ENCODE measurements at places on chromosomes 1 and 21.
A peak's percentile ranks its signal among the peaks of the same experiment; 100 is the strongest.

DNA sequence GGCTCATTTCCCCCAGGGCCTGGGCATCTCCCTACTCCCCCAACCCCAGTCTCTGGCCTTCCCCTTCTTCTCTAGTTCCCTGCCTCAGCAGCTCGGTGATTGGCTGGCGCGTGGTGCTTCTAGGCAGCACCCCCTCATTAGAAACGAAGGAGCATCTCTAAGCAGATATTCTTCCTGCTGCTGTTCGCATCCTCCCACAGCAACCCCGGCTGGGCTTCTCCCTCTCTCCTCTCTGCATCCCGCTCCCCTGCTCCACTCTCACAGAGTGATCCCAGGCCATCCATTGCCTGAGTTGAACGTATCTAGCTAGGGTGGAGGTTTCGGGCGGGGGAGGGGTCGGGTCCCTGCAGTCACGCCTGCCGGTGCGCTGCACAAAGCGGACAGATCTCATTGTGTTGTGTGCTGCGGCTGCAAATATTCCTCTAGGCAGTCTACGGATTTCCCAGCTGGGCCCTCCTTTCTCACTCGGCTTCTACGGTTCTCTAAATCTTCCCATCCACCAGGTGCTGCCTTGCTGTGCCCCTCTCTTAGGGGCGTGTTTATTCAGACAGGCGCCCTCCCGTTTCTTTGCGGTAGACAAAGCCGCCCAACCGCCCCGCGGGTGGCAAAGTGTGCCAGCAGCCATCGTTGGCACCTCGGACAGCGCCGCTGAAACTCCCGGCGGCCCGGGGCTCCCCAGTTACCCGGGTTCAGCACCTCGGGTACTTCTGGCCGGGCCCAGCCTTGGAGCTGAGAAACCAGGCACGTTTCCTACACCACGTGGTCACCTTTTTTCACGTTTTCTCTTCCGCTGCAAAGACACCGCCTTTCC, 2.2 kb downstream of the CACNA1E start:
- peak; percentile 7 for DNase-seq

DNA sequence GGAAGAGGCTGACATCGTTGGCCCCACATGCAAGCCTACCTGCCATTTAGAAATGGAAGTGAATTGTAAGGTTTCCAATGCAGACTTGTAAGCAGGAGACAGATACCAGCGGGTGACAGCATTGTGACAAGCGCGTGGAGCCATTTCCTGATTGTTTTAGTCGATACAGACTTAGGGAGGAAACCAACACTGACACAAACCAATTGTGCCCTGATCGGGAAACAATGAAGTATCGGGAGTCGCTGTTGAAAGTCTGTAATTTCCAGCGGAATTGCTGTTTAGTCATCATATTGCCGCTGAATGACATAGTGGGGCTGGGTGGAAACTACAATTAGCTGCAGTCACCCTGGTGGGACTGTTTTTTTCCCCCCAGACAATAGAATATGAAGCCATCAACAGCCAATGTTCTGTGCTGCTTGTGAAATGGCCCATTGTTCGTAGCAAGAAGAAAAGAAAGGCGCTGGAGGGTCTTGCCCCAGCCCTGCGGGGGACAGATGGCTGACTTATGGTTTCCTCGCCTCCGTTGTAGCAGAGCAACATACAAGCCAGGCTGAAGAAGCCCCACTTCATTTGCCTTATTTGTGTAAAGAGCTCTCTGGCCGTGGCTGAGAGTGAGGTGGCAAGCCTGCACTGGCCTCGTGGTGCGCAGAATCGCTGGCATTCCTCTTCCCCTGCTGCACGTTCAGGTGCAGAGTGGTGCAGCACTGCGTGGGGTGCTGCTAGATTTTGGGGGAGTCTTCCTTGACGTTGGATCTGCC, 462.7 kb downstream of the CAMTA1 start:
- peak; percentile 36 for DNase-seq

GRCh38 chr1:119674111-119674526, 26.1 kb upstream of the ZNF697 start:
- DNase-seq = no peak

GRCh38 chr1:168509875-168510791, 33.7 kb downstream of the XCL2 start:
- peak; percentile 72 for DNase-seq

GRCh38 chr1:32736812-32737791, 34.5 kb upstream of the SYNC start:
- peak; percentile 8 for DNase-seq

GRCh38 chr1:17441265-17441992, 2.0 kb upstream of the RCC2 start:
- DNase-seq = peak; percentile 26

DNA sequence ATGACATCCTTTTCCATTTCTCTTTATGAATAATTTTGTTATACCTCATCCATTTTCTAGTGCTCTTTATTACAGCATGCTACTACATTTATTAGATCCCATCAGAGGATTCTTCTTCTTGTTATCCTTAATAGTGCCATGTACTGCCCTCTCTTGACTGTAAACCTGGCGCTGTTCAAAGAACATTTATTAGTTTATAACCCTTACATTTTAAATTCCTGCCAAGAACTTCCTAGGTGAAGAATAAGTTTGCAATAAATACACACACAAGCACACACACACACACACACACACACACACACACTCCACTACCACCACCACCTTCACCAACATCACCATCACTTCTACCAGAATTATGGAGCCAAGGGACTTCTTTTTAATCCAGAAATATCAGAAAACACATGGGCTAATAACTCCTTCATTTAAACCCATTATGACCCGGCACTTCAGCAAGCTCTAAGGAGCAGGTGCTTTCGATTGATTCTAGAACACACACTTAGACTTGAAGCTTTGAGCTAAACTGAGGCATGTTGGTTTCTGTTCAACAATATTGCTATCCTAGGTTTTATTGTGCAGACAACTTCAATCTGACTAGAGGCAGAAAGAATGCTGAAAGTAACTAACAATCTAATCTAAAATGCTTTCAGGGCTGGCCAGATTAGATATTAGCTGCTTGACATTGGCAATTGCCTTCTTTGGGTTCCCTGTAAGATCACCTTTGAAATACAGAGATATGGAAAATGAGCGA, 556.8 kb downstream of the LMO4 start:
- no peak for DNase-seq

DNA sequence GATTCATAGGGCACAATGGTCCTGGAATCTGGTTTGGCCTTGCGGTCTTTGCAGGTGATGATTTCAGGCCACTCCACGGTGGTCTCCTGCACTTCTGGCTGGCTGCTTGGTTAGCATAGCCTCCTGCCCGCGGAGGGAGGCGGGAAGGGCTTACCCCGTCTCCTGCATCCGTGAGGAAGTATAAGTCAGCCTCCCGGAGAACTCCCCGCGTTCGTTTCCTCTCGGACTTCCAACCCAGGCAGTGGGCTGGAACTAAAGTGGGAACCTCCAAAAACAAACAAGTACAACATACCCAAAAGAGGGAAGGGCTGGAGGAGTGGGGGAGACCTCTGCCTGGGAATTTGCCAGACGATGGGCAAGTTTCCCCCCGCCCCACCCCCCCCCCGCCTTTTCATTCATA, 939 bp upstream of the CCN1 start:
- DNase-seq = peak; percentile 20

DNA sequence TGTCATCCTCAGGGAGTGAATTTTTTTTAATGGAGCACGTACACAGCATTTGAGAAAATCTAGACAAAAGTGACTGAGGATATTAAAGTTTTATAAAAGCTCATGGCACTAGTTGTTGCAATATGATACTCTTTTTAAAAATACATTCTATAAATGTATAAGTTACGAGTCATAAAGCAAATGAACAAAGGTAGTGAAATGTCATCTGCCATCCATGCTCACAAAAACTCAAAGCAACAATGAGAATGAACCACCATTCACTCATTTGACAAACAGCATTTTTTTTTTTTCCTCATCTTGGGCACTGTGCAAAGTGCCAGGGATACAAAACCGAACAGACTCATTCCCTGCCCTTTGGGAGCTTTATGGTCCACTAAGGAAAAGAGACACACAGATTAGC, 38.7 kb downstream of the GPR137B start:
- DNase-seq = no peak

- no peak for DNase-seq
These were observed 74.1 kb downstream of the OLFML2B start for GRCh38 chr1:161949548-161949947.

DNA sequence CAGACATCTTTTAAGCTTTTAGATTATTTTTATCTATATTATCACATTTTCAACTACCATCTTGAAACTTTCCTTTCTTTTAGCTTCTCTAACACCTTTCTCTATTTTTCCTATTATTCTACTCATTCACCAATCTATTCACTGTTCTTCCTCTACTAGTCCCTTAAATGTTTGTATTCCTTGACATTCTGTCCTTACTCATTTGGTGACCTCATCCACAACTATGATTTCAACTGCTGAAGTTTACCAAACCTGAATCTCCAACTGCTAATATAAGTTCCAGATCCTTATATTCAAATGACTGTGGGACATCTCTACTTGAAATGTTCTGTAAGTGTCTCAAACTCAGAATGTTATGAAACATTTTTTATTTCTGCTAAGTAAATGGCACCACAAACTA, 49.2 kb downstream of the TUT4 start:
- DNase-seq = no peak

DNA sequence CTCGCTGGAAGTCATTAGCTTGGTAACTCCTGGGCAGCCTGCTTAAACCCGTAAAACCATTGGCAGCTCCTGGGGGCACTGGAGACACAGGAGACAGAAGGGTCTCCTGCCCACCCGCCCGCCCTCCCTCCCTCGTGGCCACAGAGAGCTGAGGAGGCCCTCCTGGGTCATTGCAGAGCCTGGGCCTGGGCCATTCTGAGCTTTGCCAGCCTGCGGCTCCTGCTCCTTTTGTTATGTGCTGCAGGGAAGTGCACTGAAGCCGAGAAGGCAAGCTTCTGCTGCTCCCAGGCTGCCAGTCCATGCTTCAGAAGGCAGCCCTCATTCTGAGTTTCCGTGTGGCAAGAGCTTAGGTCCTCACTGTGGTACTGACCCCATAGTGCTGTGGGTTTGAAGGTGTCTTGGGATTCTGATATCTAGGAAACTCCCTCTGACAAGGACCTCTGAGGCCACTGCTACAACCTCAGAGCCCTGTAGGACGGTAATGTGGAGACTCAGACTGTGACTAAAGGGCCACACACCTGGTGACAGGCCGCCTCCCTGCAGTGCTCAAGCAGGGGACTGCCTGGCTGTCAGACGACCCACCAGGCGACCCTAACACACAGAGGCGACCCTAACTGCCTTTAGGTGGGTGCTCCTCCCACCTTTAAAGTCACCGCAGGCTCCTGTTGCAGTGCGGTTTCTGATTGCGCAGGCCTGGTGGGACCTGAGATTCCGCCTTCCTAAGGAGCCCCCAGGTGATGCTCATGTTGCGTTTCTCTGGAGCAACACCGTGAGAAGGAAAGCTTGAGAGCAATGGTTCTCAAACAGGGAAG, 118.7 kb downstream of the IER5 start:
- no peak for DNase-seq

DNA sequence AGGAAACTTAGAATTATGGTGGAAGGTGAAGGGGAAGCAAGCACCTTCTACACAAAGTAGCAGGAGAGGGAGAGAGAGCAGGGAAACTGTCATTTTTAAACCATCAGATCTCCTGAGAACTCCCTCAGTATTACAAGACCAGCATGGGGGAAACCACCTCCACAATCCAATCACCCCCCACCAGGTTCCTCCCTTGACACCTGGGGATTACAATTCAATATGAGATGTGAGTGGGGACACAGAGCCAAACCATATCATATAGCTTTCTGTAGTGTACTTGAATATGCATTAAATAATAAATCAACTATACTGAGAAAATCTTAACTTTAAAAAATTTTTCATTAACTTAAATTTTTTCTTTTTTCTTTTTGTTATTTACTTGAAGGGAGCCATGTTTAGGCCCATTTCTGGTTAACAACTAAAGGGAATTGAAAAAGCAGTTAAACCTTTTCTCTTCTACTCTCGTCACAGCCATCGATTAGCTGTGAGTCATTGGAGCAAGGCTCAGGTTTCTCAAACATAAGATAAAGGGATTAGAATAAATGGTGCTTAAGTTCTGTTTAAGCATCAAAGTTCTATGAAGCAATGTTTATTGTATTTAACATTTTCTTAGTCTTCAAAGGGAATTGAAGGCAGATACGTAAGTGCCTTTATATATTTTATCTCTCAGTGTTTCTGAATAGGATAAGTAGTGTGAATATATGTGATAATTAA, 72.2 kb upstream of the DPT start:
- no peak for DNase-seq

GRCh38 chr1:117646007-117646811, 40.4 kb downstream of the TENT5C start:
- no peak for DNase-seq

GRCh38 chr1:100479620-100480338, 58.2 kb upstream of the GPR88 start:
- DNase-seq = no peak

DNA sequence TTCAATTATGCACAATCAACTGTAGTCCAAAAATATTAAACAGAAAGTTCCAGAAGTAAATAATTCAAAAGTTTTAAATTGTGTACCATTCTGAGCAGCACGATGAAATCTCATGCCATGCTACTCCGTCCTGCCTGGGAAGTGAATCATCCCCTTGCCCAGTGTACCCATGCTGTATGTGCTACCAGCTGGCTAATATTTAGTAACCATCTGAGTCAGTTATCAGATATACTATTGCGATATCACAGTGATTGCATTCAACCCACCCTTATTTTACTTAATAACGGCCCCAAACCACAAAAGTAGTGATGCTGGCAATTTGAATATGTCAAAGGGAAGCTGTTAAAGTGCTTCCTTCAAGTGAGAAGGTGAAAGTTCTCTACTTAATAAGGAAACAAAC, 56.2 kb downstream of the EVI5 start:
- peak; percentile 58 for DNase-seq

DNA sequence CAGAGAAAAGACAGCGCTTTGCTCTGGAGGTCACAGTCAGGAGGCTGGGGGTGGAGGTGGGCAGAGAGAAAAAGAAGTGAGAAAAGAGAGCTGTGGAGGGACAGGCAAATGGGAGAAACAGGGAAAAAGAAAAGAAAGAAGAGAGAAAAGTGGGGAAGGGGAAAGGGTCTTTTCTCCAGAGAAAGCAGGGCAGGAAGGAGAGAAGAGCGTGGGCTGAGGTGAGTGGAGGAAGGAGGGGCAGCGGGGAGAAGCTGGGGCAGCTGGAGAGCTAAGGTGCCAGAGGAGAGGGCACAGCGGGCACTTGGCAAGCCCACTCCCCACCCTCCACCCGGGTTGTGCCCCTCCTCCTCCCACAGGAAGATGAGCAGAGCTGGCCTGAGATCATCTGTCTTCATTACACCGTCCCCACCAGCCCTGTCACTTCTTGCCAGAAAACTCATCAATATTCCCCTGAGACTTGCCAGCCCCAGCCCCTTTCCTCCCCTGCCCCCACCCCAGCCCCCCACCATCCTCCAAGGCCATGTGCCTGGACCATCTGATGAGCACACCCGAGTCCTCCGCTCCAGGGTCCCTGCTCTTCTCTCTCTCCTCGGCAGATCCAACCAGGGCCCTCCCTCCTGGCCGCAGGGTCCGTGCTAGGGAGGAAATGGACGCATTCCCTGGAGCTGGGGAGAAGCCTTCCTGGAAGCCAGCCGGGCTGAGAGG, 17.0 kb upstream of the BLACAT1 start:
- DNase-seq = no peak

GRCh38 chr1:68321084-68321685, 88.9 kb upstream of the WLS start:
- no peak for DNase-seq

GRCh38 chr1:23573574-23574182, 14.4 kb upstream of the ID3 start:
- no peak for DNase-seq
